ENCODE measurements at places on chromosomes 5 and 9. TPM values are rescaled to one million over a fixed set of nuclear protein-coding genes. Genes with fewer than 3 reads are reported as not detected.

DNA sequence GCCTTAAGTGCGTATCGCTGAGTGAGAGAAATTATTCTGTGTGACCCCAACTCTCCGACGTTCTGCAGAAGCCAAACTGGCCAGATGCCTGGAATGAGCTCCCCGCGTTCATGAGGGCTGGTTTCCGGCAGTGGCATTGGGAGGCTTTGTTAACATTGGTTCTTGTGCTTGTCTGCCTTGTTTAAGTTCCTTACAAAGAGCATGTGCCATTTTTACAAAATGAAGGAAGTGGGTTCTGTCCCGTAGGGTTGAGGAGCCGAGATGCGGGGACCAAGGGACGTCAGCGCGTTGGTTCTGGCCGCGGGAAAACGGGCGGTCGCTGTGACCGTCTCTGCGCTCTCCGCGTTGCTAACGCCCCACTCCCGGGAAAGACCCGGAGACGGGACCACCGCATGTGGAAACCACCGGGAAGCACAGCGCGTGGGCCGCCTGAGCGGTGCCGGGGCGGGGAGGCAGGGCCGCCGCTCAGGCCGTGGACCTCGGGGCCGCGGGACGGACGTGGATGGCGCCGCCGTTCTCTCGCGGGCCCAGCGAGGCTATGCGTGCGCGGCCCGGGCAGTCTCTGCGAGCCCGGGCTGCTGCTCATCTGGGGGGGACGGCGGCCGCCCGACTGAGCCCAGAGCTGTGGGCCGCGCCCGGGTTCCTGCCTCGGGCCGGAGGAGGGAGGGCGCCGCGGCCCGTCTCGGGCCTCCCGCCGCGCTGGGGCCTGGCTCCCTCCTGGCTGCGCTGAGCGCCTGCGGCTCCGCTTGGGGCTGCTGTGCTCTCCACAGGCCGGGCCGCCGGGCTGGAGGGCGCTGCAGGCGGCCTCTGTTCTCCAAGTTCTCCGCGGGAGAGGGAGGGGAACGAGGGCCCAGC, 13.4 kb downstream of the RABL6 start:
- no peak for DNase-seq

The GKAP1 gene
- 1.8 TPM for total RNA-seq

DNA sequence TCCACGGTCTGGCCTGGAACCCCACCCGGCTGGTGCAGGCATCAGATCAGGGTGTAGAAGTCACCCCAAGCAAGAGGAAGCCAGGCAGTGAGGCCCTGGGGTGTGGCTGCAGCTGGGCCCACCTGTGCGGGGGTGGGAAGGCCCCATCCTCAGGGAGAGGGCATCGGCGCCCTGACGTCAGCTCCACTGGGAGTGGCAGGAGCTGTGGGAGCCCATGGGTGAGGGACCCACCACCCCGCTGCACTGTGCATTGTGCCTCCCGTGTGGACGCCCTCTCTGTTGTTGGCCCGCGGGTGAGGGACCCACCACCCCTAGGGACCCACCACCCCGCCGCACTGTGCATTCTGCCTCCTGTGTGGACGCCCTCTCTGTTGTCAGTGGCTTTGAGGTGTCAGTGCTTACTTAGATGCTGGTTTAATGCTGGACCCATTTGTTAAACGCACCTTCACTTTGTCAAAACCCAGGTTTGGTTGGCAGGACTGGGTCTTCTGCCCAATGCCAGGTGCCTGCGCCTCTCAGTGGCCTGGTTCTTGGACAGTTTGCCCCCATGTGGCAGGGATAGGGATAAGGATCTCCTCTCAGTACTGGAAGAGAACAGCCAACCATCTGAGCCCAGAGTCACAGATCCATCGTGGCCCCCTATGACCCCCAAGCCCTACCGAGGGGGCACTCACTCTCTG, 6.9 kb upstream of the EXOC3 start:
- DNase-seq = no peak

The SLC6A3 gene
- not detected for total RNA-seq

GRCh38 chr5:179287071-179287470, 58.2 kb downstream of the ADAMTS2 start:
- DNase-seq = no peak

The EPB41L4B gene
- total RNA-seq = 19.3 TPM

The PCDHGA11 gene
- total RNA-seq = 2.2 TPM

GRCh38 chr5:10584714-10585517, 21.0 kb downstream of the ANKRD33B start:
- peak; percentile 19 for DNase-seq

DNA sequence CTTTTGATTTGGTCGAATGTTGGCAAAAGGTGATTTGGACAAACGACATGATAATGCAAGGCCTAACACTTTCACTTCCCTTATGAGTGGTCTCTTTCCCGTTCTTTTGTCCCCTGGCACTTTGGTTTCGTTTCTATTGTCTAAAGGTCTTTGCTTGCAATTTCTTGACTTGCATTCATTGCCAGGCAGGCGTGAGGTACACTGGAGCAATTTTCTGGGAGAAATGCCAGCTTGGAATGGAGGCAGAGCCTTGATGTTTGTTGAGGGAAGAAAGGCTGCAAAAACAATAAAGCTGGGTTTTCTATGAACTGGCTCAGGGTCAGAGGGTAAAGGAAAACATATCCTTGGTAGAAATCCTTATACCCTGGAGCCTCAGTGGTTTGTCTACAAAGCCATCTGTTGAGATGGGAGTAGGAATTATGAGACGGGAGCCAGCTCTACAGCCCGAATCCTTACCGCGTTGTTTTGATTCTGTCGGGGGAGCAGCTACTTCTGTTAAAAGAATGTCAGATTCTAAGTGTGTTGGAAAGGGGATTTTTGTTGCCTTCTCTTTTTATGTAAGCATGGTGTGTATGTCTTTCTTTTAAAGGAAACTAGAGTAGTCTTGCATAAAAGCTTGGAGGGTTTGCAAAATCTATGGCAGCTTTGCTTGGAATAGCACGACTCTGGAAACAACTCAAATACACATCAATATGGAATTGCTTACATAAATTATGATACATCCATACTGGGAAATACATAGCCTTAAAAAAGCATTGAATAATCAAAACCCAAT, 158.9 kb downstream of the RMI1 start:
- no peak for DNase-seq

- no peak for DNase-seq
These were observed 181.3 kb downstream of the SNCAIP start for GRCh38 chr5:122493091-122494021.

DNA sequence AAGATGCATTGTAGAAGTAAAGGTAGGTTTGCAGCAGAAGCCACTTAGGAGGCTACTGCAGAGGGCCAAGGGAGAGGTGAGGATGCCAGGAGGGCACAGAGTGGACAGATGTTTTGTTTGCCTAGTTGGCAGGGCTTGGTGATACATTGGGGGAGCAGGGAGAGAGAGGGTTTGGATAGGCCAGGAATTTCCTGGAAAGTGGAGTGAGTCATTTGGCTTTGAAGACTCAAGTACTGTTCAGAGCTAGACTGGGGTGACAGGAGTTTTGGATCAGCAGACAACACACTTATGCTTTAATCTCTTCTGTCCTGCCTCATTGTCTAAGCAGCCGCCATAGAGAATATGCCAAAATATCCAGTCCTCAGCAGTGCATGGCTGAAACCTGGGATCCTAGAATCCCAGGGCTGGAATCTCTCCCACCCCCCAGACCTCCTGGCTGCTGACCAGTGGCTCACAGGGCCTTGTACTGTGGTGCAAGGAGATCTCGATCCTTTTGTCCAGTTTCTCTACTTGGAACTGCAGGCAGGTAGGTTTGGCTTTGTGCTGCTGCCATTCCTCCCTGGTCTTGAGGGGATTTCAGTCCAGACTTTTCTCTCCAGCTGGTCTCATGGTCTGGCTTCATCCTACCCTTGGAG, 11.0 kb downstream of the TMEM268 start:
- no peak for DNase-seq

DNA sequence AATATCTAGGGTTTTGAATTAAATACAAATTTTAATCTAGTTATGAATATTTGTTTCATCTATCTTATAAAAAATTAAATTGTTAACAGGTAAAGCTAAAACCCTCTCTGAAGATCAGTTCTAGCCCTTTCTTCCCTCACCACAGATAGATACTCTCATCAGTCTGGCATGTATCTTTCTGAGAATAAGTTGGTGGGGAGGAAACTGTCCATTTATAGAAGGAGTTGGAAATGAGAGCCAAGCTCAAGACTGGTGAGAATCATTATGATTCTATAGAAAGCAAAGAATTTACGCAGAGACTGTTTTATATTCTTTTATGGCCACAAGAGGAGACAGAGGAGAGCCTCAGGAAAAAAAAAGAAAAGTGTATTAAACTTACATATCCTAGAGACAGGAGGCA, 59.0 kb downstream of the STARD4 start:
- no peak for DNase-seq

The IQGAP2 gene
- 8.8 TPM for total RNA-seq

DNA sequence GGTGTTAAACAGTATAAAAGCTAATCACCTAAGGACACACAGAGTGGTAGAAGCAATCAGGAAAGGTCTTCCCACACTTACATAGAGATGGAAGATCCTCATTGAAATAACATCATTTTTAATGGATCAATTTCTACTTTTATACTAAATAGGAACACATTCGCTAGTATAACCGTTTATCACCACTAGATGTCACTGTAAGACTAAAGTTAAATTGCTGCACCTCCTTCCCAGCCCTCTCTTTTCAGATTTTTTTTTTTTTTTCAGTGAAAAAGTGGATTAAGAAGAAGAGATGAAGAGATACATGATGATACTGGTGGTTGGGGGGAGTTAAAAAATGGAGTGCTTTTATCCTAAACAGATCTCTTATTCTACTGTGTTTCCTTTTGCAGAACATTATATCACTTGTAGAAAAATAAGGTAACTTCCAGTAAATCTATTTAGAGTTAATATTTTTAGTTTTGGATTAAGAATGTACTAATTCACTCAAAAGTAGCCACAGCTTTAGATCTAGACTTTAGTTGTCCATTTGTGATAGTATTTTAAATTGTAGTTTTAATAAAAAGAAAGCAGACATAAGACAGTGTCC, 116.9 kb upstream of the ARRDC3 start:
- DNase-seq = no peak

DNA sequence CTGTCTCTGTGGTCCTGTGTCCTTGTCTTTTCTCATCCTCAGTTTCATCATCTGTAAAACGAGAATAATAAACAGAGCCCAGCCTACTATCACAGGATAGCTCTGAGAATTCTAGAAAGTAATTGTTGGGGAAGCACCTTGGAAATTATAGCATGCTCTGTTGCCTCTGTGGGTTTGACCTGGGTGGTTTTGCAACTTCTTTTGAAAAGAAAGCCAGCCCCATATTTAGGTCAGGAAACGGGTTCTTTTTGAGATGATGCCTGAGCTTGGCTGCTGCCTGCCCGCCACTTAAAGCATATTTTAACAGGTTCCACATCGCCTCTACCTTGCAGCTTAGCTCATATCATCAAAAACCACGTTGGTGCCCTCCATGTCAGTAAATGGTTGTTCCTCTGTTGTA, 111.1 kb downstream of the TLR4 start:
- DNase-seq = no peak

The SLC46A2 gene
- total RNA-seq = not detected

The CDH6 gene
- 792 TPM for total RNA-seq

- DNase-seq = peak; percentile 87
These were observed 158.1 kb upstream of the SHB start for GRCh38 chr9:38227061-38227540.

- no peak for DNase-seq
These were observed 1.0 kb upstream of the SECISBP2 start for GRCh38 chr9:89317282-89317681.

The TMEM174 gene
- total RNA-seq = not detected

DNA sequence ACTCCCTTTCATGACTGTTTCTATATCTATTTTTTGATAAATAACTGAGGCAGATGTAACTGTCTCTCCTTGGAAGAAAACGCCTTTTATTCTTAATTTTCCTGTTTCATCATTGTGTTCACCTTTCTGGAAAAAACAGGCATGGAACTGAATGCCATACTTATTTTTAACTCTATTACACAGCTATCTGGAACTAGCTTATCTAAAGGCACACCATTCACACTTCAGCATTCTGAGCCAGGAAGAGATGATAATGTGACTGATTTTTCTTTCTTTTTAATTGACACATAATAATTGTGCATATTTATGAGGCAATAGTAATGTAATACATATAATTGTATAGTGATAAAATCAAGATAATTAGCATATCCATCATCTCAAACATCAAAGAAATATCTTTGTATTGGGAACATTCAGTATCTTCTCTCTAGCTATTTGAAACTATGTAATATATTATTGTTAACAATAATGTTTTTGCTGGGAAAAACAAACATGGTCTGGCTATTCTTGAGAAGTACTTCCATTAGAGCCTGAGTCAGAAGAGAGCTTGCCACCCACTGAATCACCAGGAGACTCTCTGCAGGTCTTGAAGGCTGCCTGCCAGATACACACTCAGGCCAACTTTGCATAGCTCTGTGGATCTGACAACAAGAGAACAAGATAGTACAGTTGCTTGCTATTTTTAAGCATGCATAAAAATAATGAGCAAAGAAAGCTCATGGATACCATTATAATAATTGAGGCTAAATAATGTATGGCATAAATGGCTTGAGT, 501.0 kb upstream of the EDIL3 start:
- DNase-seq = no peak

DNA sequence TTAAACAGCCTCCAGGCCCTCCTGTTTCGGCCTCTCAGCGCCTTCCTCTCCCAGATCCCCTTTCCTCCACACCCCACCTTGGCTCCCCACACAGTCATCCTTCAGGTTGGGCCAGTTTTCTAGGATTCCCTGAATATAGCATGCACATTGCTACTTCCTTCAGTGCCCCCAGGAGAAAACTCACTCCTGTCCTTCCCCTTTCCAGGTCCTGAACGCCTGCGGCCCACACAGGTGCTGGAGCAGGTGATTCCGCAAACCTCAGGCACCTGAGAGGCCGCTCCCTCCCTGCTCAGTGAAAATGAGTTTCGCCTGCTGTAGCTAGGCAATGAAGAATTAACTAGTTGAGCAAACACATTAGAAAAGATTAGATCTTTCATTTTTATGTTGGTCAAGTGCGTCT, 185.0 kb downstream of the MED10 start:
- DNase-seq = peak; percentile 60

DNA sequence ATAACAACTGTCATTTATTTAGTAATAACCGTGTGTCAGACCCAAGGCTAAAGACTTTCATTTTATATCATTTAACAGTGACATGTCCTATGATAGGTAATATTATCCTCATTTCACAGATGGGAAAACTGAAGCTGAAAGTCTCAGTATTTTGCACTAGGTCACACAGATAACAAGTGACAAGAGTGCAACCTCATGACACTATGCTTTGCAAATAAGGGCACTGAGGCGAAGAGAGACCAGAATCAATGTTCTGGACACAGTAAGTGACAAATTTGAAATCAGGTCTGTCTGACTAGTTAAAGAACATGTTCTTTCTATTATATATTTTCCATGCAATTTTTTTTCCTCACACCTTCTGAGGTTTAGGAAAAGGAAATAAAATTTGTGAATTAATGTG, 585.7 kb downstream of the LRRC70 start:
- DNase-seq = no peak

Measured in osteocyte (in vitro differentiated cells).